ENCODE measurements at places on chromosomes 1 and 21.

- H3K4me1 ChIP-seq, result peaks cover 19% of the 10 kb centered on the region
- peak overlapping the region; percentile 70 for H3K4me3 ChIP-seq
- peak overlapping the region; percentile 12 for H3K27ac ChIP-seq
Measured at GRCh38 chr21:44932408-44933181, 7.2 kb upstream of the SLX9 start.

- H3K27ac ChIP-seq, result no peak overlapping the region
- H3K27me3 ChIP-seq, result no peaks in the 10 kb centered on the region
- no peaks in the 10 kb centered on the region for H3K36me3 ChIP-seq
- no peak for DNase-seq
- no peaks in the 10 kb centered on the region for H3K4me1 ChIP-seq
Measured at GRCh38 chr1:118335331-118335732, 150.3 kb upstream of the SPAG17 start.

DNA sequence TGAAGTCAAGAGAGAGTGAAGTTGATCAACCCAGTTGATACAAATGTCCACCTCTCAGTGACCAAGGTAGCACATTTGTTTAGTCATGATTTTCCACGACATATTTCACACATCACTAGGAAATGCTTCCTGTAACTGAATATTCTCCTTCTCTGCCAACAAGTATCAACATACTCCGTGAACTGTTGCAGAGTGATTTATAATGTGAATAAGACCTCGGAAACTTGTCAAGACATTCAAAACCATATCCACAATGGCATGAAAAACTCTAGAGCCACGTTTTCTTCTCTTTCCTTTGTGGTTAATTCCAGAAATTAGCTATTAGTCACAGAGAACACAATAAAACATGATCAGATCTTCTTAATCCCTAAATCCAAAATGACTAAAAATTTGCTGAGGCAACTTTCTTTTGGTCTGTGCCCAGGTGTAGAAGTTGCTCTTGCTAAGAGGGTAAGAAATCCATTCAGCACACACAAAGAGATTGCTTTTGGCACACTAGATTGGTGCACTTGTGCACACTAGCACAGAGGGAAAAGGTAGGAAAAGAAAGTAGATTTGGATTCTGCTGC lies 244.3 kb upstream of the NRIP1 start:
- no peak overlapping the region for H3K27ac ChIP-seq
- no peak for DNase-seq
- H3K4me3 ChIP-seq, result no peak overlapping the region
- no peaks in the 10 kb centered on the region for H3K36me3 ChIP-seq
- H3K27me3 ChIP-seq, result no peaks in the 10 kb centered on the region

DNA sequence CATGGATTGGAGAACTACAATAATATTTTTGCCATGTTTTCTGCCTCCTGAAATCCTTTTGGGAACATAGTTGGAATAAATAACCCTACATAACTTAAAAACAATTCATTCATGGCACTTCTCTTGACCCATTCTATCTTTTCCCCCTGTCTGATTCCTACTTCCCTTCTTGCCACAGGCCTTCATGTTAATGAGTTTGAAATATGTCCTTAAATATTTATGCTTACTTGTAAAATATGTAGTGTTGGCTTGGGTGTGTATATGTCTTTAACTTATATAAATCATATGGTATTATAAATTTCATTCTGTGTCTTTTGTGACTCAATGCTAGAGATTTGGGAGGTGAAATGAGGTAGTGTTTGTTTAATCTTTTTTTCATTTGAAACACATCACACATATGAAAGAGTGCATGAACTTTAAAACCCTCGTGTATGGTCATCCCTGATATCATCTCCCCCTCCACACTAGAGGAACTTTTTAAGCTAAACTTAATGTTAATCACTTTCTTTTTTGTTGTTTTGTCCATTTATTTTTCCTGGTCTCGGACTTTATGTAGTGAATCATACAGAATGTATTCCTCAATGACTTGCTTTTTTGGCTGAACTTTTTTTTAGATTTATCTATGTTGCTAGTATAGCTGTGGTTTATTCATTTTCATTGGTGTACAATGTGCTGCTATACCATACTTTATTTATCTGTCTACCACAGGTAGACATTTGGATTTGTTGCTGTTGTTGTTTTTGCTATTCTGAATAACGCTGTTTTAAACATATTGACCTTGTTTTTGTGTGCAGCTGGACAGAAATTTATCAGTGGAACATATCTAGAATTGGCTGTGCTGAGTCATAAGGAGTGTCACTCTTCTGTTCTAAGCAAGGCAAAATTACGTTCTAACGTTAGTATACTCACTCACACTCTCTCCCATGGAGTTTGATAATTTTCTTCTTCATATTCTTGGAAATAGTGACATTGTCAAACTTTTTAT lies 441.6 kb downstream of the PLPP3 start:
- H3K4me3 ChIP-seq, result no peak overlapping the region
- H3K27ac ChIP-seq, result no peak overlapping the region
- DNase-seq, result no peak
- H3K4me1 ChIP-seq, result no peaks in the 10 kb centered on the region
- H3K27me3 ChIP-seq, result no peaks in the 10 kb centered on the region
- H3K36me3 ChIP-seq, result no peaks in the 10 kb centered on the region

DNA sequence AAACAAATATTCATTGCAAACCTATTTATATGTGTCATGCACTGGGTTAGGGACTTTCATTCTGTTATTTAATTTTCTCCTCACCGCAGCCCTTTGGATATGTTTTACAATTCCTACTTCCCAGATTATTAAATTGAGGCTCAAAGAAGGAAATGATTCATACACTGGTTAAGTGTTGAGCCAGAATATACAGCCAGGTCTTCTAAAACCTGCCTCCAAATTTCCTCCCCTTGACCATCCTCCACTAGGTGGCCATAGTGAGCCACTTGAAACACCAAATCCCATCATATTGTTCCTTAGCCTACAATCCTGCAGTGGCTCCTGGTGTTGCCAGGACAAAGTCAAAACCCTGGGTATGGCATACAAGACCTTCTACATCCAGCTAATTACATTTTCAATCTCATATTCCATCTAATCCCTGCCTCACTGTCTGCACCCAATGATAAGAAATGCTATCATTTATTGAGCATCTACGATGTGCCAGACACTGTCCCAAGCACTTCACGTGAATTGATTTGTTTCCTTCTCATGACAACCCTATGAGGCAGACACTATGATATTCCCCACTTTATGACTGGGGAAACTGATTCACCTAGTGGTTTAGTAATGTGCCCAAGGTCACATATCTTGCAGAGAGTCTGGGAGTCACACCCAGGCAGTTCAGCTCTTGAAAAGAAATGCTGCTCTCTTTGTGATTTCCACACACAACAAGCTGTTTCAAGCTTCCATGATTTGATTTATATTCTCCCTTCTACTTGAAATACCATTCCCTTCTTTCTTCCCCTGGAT lies 23.6 kb upstream of the KIRREL1 start:
- no peaks in the 10 kb centered on the region for H3K4me1 ChIP-seq
- no peak for DNase-seq
- no peak overlapping the region for H3K27ac ChIP-seq
- H3K27me3 ChIP-seq, result peaks cover 1% of the 10 kb centered on the region
- no peak overlapping the region for H3K4me3 ChIP-seq

- no peaks in the 10 kb centered on the region for H3K4me1 ChIP-seq
- H3K36me3 ChIP-seq, result no peaks in the 10 kb centered on the region
- H3K27ac ChIP-seq, result no peak overlapping the region
- H3K4me3 ChIP-seq, result no peak overlapping the region
- no peaks in the 10 kb centered on the region for H3K27me3 ChIP-seq
- no peak for DNase-seq
Measured at GRCh38 chr1:35885961-35886558, 3.1 kb downstream of the AGO1 start.

GRCh38 chr1:59150577-59151386 lies 146.1 kb upstream of the FGGY start:
- H3K4me1 ChIP-seq, result no peaks in the 10 kb centered on the region
- no peak overlapping the region for H3K4me3 ChIP-seq
- H3K36me3 ChIP-seq, result no peaks in the 10 kb centered on the region
- peak; percentile 53 for DNase-seq
- no peaks in the 10 kb centered on the region for H3K27me3 ChIP-seq
- peak overlapping the region; percentile 64 for H3K27ac ChIP-seq

DNA sequence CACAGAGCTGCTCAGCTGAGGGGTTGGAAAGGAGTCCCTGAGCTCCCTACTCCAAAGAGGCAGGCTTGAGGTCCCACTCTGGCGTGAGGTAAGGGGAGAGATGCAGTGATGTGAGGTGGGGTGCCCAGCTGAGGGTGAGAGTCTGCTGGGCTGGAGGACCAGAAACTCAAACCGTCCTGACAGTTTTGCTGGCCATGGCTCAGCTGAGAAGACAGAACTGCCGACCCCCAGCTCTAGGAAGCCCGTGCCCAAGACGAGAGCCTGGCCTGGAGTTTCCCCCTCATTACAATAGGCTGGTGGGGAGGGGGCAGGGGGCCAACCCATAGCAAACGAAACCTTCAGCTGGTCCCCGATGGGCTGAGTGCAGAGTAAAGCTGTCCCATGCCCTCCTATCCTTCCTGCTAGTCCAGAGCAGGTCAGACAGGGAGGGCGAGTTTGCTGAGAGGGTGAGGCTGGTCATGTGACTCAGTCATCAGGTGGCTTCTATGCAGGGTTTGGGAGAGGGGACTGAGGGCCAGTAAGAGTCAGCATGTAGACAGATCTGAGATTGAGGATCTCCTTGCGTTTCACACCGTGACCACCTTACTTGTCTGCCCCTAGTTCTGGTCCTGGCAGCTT lies 129.3 kb downstream of the PRDM2 start:
- H3K4me1 ChIP-seq, result peaks cover 4% of the 10 kb centered on the region
- no peaks in the 10 kb centered on the region for H3K27me3 ChIP-seq
- DNase-seq, result no peak
- H3K4me3 ChIP-seq, result no peak overlapping the region

DNA sequence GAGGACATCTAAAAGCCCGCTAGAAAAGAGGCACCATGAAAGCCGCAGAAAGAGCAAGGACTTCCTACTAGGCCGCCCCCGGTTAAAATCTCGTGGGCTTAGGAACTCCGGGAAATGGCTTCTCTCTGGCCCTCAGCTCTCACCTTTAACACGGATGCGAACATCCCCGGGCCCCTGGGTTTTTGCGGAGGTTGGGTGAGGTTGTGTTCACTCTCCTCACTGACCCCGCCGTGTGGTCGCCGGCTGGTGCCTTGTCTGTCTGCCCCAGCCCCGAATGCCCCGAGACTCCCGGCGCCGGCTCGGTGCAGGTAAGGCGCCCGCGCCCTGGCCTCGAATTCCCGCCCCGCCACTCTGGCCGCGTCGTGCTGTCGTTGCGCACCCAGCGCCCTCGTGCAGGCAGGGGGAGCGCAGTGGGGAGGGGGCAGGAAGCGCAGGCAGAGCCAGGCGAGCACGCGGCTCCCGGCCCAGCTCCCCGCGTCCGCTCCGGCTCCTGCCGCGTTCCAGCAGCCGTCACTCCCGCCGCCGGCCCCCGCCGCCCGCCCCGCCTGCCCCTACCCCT lies at the start of gene SHISAL2A:
SHISAL2A (plus strand) TSS at position 437 of the 559 bp plus-strand sequence. CDS start 326 bp downstream, outside the sequence.
- peak within 1 kb of the TSS; percentile 67 for H3K4me3 ChIP-seq
- H3K4me1 ChIP-seq, result peaks cover 6% of the 10 kb centered on the region
- no peak for DNase-seq
- H3K27ac ChIP-seq, result no peak within 1 kb of the TSS
- no peaks in the 10 kb centered on the region for H3K36me3 ChIP-seq

DNA sequence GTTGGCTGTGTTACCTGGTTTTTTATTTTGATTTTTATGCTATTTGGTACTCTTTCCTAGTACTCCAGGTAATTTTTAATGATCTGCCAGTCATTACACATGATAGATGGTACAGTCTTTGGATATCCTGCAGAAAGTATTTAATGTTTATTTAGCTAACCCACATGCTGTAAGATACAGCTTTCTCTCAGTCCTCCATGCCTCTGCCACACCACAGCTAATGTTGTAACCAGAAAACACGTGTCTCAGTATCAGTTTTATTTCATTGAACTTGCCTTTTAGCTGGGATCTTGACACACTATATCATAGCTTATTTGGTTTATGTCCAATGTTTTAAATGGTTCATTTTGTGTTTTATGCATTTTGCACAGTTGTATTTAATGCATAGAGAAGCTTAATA lies 1648.4 kb downstream of the KCNT2 start:
- DNase-seq, result no peak
- H3K4me1 ChIP-seq, result no peaks in the 10 kb centered on the region
- H3K4me3 ChIP-seq, result no peak overlapping the region
- no peak overlapping the region for H3K27ac ChIP-seq
- no peaks in the 10 kb centered on the region for H3K27me3 ChIP-seq

- H3K4me1 ChIP-seq, result no peaks in the 10 kb centered on the region
- H3K27me3 ChIP-seq, result peaks cover 97% of the 10 kb centered on the region
- no peak for DNase-seq
- H3K4me3 ChIP-seq, result peak overlapping the region; percentile 58
Measured at GRCh38 chr1:44417351-44418021, 12.4 kb downstream of the RNF220 start.

DNA sequence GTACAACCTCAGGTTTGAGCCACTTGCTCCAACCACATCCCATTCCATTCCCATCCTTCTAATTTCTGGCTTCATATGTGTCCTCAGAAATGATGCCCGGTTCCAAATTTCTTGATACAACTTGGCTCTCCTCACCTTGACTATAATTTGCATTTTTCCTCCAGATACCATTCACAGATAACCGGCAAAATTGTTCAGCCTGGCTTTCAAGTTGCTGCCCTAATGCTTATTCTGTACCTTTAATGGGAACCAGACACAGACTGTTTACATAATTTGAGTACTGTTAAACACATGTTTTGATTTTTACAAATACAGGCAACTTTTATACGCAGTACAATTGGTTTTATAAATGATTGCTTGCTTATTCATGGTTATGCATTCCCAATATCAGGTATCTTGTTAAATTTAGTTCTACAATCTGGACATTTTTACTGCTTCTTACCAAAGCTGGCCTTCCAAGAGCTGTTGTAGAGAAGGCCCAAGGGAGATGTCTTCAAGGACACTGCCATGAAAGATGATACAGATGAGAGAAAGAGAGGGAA lies 649.5 kb upstream of the CAMK1G start:
- no peaks in the 10 kb centered on the region for H3K27me3 ChIP-seq
- H3K36me3 ChIP-seq, result no peaks in the 10 kb centered on the region
- no peak overlapping the region for H3K27ac ChIP-seq
- no peaks in the 10 kb centered on the region for H3K4me1 ChIP-seq
- H3K4me3 ChIP-seq, result no peak overlapping the region

- no peaks in the 10 kb centered on the region for H3K4me1 ChIP-seq
- H3K4me3 ChIP-seq, result no peak overlapping the region
- H3K36me3 ChIP-seq, result no peaks in the 10 kb centered on the region
- peak overlapping the region; percentile 10 for H3K27ac ChIP-seq
- H3K27me3 ChIP-seq, result no peaks in the 10 kb centered on the region
- DNase-seq, result no peak
Measured at GRCh38 chr1:51736702-51737101, 119.8 kb downstream of the OSBPL9 start.

- no peak overlapping the region for H3K4me3 ChIP-seq
- no peak for DNase-seq
- H3K4me1 ChIP-seq, result no peaks in the 10 kb centered on the region
- no peak overlapping the region for H3K27ac ChIP-seq
Measured at GRCh38 chr21:37606549-37606948, 240.0 kb downstream of the DYRK1A start.

GRCh38 chr1:57489358-57490036 lies 65.6 kb upstream of the DAB1 start:
- H3K36me3 ChIP-seq, result no peaks in the 10 kb centered on the region
- H3K4me3 ChIP-seq, result no peak overlapping the region
- H3K27me3 ChIP-seq, result no peaks in the 10 kb centered on the region
- H3K27ac ChIP-seq, result no peak overlapping the region
- DNase-seq, result no peak
